EH (cell line): ENCODE measurements at places on chromosomes 1 and 21.
A peak's percentile ranks its signal among the peaks of the same experiment; 100 is the strongest.

- DNase-seq: no peak
Measured at GRCh38 chr1:37497832-37498231, 16.7 kb downstream of the MEAF6 start.

- DNase-seq: peak; percentile 73
Measured at GRCh38 chr1:67880056-67880601, 46.9 kb upstream of the GNG12 start.

DNA sequence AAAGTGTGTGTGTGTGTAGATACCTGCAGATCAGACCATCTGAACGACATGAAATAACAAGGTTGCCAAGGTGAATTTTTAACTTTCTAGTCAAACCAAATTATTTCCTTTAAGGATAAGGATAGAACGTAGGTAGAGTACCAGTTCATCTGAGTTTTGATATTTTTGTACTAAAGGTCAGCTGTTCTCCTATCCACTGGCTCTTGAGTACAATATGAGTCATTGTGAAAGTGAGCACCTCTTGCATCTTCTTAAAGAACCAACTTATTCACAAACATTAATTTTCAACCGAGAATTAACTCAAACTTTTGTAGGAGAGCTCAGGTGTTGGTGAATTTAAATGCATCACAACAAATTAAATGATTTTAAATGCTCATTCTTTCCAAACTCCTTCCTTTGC is 71.5 kb downstream of the IFI44 start:
- no peak for DNase-seq

DNA sequence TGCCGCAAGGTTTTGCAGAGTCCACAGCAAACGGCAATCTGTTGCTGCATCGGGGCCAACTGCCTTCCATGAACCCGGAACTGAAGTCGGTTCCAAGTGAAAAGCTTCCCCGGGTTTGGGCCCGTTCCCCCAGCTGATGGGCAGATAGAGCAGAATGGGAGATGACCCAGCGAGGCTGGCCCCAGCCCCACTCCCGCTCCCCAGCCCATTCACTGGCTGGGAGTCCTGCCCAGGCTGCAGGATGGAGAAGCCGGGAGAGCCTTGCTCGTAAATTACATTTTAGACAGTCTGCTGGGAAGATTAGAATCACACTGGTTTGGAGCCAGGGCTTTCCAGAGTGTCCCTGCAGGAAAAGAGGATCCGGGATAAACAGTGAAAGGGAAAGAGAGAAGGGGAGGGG is 31.6 kb upstream of the PAX7 start:
- no peak for DNase-seq

GRCh38 chr1:113456967-113457366 is 66.7 kb downstream of the MAGI3 start:
- DNase-seq: peak; percentile 96

GRCh38 chr1:86018283-86018923 is 138.2 kb downstream of the COL24A1 start:
- DNase-seq: peak; percentile 56

- no peak for DNase-seq
Measured at GRCh38 chr1:58833166-58833565, 49.3 kb upstream of the JUN start.

- DNase-seq: no peak
Measured at GRCh38 chr1:10776190-10776905, 20.1 kb downstream of the CASZ1 start.

DNA sequence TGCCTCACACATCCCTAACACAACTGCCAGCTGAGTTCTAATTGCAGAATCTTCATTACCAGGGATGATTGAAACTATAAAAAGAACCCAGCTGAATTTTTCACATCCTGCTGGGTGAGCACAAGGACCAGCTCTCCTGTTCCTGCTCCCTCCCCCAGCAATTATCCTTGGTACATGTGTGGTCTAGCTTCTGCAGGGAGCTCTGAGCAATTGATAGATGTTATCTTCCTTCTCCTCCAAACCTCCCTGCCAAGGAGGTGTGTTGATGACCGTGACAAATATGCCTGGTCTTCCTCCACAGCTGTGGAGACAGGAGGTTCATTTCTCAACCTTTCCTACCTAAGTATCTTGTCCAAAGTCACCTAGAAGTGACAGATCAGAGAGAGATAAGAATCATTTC is 65.3 kb upstream of the MAN1A2 start:
- no peak for DNase-seq

DNA sequence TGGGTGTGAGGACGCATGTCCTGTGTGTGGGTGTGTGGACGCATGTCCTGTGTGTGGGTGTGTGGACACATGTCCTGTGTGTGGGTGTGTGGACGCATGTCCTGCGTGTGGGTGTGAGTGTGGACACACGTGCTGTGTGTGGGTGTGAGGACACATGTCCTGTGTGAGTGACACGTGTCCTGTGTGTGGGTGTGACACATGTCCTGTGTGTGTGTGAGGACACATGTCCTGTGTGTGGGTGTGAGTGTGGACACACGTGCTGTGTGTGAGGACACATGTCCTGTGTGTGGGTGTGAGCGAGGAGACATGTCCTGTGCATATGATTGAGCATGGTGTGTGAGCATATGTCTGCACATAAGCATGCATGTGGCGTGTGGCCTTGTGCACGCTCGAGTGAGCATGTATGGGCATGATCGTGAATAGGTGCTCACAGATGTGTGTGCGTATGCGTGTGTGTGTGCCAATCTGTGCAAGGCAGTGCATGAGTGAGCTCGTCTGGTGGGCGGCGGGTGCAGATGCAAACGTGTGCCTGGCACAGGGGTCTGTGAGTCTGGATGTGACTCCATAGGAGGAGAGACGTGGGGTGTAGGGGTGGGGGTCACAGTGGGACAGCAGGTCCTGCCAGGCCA is 25.3 kb downstream of the MEGF6 start:
- no peak for DNase-seq

GRCh38 chr1:34597877-34598514 is 156.9 kb upstream of the GJB5 start:
- DNase-seq: peak; percentile 60

DNA sequence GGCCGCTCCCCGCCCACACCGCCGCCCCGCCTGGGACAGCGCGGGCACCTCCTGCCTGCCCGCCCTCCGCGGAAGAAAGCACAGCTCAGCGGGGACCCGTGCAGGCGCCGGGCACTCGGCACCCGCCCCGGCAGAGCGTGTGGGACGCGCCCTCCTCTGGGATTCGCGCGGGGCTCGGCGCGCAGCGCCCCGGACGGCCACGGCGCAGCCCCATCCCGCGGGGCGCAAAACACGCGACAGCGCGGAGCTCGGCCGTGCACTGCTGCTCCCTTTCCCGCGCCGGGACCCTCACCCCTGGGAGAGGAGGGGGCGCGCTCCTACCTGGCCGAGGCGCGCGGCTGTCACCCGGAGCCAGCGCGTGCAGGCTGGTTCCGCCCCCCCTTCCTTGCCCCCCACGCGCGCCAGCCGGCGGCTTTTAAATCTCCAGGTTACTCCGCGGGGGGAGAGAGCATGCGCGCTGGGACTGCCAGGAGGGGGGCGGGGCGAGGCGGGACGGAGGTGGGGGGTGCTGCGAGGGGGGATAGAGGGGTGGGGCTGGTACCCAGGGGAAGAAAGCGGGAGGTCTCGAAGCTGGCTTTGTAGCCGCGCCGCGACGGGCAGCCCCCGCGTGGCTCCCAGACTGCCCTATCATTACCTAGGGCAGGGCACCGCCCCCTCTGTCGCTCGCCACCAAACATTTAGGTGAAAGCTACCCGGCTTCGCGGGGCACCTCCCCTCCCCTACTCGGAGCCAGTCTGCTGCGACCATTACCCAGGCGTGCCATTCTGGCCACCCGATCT is at the start of gene SLC45A3:
SLC45A3 (minus strand) TSS at position 437 of the 779 bp plus-strand sequence. CDS start 15,853 bp downstream, outside the sequence.
- DNase-seq: peak; percentile 19

- peak; percentile 57 for DNase-seq
Measured at GRCh38 chr1:110035236-110035752, 870 bp downstream of the STRIP1 start.

- DNase-seq: no peak
Measured at GRCh38 chr1:3678361-3679097, 26.2 kb downstream of the TP73 start.

GRCh38 chr1:156344409-156344808 is 6.1 kb downstream of the TSACC start:
- no peak for DNase-seq

- DNase-seq: peak; percentile 76
Measured at GRCh38 chr21:46661211-46661625, 25.7 kb downstream of the PRMT2 start.

DNA sequence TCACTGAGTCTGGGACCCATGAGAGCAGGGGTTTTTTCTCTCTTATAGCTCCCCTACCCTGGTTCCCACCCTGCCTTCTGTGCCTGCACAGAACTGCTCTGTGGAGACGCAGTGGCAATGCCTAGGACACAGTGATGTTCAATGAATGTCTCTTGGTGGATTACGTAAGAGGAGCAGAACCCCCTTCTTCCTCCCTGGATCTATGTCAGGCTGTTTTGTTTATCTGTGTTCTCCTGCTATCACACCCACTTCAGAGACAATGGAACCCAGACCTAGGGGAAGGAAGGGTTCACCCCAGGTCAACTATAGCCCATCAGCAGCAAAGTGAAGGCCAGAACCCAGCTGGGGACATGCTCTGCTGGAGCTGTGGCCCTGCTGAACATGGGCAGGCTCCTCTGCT is 2.0 kb downstream of the HPCAL4 start:
- DNase-seq: no peak

DNA sequence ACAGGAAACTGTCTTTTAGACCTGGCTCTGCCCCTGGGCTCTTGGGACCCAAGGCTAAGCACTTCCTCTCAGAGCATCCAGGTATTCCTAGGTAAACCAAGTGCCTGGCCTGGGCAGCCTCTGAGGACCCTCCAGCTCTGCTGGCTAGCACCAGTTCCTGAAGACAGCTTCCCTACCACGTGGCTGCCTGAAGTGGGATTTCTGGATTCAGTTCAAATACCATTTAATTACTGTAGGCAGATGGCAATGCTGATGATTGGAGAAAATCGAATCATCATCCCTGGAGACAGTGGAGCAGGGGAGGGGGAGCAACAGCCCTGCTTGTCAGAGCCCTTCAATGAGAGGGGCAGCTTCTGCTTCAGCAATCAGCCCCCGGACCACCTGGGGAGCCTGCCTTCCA is 11.9 kb downstream of the KIF21B start:
- DNase-seq: no peak

- no peak for DNase-seq
Measured at GRCh38 chr1:16321176-16321867, 31.0 kb downstream of the FBXO42 start.

DNA sequence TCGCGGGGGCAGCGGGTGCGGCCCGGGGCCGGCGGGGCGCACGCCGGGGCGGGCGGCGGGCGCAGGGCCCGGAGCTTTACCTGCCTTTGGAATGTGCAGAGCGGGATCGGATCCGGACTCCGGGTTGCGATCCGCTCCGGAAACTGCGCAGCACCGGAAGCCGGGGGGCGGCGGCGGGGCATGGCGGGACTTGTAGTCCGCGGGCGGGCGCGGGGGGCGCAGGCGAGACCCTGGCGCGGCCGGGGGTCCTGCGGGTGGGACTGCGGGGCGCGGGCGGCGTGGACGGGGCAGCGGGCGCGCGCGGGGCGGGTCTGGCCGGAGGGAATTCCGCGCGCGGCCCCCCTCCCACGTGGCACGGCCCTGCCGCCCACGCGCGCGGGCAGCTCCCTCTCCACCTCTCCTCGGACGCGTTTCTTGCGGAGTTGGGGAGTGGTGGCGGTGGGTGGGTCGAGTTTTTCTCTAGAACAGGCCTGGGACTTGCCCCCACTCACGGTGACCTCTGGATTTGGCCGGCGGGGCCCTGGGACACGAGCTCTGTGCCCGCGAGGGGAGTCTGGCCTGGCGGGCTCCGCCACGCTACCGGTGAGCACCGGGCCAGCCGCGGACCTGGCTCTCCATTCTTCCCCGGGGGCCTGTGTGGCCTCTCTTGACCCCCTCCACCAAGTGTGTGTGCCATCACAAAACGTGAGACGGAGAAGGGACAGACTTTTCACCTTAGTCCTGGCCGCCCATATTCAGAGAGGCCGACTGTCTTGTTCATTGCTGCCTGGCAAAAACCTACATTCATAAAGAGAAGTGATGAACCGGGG is at the start of gene PRDM15:
PRDM15 (minus strand) TSS at position 155 of the 809 bp plus-strand sequence. CDS start 18,981 bp downstream, outside the sequence.
- peak; percentile 78 for DNase-seq

DNA sequence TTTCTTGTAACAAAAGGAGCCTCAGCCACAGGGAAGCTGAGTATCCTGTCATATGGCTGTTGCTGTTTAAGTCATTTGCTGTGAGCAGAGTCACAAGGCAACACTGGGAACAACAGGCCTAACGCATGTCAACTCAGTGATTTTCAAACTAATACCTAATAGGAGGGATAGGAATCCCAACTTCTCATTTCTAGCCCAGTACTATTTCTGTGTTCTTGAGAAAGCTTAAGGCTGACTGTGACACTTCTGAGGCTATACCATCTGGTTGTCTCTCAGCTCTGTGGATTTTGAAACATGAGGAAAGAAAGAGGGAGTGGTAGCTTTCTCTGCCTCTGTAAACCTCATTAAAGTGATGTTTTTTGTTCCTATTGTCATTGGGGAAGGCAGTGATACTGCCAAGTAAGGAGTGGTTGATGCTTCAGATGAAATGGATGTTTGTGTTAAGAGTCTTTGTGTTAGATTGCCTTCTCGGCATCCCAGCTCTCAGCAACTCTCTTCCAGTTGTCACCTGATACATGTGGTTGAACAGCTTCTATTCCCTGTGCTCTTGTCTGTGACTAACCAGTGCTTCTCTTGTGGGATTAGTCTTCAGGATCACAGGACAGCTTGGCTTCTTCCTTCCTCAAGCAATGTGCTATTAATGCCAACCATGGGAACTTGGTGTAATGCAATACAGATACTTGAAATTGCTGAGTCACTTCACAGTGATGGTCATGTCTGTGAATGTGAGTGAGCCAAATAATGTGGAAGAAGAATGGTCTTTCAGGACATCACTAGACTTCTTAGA is 166.8 kb upstream of the IVNS1ABP start:
- DNase-seq: peak; percentile 98

DNA sequence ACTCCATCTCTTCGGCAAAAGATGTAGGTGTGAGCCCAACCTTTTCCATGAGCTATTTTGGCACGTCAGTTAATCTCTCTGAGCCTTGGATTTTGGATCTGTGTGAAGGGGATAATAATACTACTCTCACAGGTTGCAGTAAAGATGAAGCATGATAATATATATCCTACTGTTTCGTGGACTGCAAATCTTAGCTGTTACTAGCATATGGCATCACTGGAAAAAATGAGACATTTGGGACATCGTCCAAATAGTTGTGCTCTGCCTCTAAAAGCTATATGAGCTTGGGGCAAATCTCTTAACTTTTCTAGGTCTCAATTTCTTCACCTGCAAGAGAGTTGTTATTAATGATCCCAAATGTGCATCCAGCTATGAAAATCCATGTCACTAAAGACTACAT is 147.4 kb upstream of the ZRANB2 start:
- DNase-seq: no peak

DNA sequence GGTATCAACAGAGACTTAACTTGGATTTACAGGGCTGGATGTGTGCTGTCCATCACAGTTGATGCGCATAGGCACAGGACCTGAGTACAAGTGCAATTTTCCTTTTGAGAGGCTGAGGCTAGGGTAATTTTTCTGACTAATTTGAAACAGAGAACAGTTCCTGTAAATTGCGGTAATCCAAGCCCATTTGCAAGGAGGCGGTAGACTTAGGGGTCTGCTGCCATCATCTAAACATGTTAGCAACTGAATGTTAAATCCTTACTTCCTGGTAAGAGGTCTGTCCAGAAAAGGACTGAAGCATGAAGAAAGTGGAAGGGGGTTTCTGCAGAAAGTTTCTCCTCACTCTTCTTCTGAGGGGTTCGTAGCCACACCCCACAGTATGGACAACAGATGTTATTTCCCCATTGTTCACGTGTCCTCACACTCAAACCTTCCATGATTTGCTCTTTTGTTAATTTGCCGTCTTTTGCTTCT is 23.7 kb upstream of the C1orf198 start:
- DNase-seq: no peak
